ENCODE measurements at places on chromosomes 7 and 10. TPM values are rescaled to one million over a fixed set of nuclear protein-coding genes. Genes with fewer than 3 reads are reported as not detected.

DNA sequence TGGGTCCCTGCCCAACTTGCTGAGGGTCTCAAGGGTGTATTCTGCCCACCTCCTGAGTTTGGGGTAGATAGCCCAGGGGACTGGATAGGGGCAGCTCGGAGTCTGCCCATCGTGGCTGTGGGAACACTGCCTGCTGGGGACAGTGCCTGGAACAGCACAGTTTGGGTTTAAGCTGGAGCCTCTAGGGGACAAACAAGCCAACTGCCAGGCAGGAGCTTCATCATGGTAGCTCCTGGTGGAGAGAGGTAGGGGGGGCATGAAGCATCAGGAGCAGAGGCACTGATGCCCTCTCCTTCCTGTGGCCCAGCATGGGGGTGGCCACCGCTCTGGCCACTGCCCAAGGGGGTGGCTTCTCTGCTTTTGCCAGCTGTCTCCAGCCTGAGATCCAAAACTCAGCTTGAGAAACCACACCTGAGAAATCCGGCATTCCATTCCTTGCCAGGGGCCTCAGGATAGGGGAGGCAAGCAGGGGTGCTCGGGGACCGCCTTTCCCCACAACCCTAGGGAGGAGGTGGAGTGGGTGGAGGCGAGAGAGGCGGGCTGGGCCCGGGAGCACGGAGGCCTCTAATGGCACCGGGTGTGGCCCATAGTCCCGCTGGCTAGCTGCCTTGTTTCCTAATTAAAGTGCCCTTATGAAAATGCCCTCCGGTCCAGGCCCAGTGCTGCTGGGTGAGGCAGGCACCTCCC is 47.6 kb downstream of the UNC5B start:
- no peak for DNase-seq

The WDFY4 gene
- 12.6 TPM for total RNA-seq

DNA sequence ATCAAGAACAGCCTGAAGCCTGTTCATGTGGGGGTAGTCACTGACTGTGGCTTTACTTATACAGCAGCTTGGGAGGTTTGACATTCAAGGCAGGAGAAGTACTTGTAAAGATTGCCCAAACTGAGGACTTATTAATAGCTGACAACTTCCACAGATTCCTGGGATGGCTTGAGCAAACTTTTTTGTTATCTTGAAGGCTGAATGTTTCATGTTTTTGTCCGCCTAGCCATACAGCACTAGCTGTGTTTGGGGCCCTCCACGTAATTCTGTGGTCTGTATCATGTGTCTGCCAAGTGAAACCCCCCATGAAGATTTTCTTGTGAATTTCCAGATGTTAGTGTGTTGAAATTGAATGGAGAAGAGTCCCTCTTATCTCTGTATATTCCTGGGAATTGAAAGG is 38.6 kb downstream of the FAS start:
- no peak for DNase-seq

The TMEM130 gene
- 2.0 TPM for total RNA-seq

The AKR1E2 gene
- total RNA-seq, result 24.3 TPM

The KLF14 gene
- total RNA-seq, result 0.22 TPM

- no peak for DNase-seq
These were observed 51.4 kb downstream of the ZRANB1 start for GRCh38 chr10:124993345-124993708.

GRCh38 chr10:95296764-95297163 is 6.0 kb upstream of the PDLIM1 start:
- no peak for DNase-seq

- DNase-seq, result no peak
These were observed 79.0 kb upstream of the LSM8 start for GRCh38 chr7:118104812-118105441.

The THSD7A gene
- total RNA-seq, result 14.0 TPM

GRCh38 chr7:74173074-74173473 is 1.1 kb upstream of the EIF4H start:
- no peak for DNase-seq

The SFRP5 gene
- total RNA-seq, result 440 TPM

DNA sequence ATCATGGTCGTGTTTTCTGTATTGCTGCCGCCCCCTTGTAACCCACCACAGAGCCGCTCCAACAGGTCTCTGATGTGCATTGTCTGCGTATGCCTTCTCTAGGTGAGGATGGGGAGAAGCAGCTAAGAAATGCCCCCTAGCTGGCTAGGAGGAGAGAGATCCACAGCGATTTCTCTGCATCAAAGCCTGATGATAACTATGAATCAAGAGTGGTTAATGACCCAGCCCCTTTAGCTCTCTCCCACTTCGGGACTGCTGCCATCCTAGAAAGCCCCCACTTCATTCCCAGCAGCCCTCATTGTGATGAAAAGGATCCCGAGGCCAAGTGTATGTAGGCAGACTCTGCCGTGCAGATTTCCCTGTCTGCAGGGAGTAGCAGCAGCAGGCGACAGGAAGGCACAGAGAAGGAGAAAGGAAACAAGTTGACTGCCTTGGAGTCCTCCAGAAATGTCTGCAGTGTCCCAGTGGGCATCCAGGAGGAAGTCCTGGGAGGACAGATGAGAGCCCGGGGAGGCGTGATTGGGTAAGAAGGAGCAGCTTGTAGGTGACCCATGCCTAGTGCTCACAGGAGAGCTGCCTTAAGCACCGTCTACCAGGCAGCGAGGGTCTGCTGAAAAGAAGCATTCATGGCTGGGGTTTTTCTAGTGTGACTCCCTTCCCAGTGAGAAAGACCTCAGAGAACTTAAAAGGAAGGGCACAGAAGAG is 2.9 kb downstream of the PLXNA4 start:
- DNase-seq, result no peak

- no peak for DNase-seq
These were observed 171.9 kb downstream of the RPS24 start for GRCh38 chr10:78205457-78206016.

The CHAT gene
- total RNA-seq, result not detected

The PSD gene
- 0.98 TPM for total RNA-seq

The CRHR2 gene
- not detected for total RNA-seq

GRCh38 chr10:28970231-28970630 is 292.9 kb downstream of the BAMBI start:
- no peak for DNase-seq

The HOXA3 gene
- total RNA-seq, result 18.8 TPM

The PRLHR gene
- total RNA-seq, result not detected

- DNase-seq, result peak; percentile 66
These were observed 141.3 kb downstream of the GRK5 start for GRCh38 chr10:119348516-119349240.

- DNase-seq, result no peak
These were observed 12.2 kb upstream of the SAMD9L start for GRCh38 chr7:93160410-93160809.

DNA sequence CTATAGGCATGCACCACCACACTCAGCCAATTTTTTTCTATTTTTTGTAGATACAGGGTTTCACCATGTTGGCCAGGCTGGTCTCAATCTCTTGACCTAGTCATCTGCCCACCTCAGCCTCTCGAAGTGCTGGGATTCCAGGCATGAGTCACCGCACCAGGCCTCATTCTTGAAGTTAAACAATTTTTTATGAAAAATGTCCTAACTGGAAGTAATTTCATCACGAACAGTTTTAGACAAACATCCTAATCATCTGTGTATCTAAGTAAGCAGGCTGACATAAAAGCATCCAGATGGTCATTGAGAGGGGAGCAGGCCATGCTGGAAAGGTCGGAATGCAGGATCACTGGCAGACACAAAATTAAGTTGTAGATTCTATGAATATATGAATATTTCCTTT is 269.1 kb downstream of the ZMYND11 start:
- DNase-seq, result no peak

The TRA2A gene
- total RNA-seq, result 40.8 TPM

Measured in tibial nerve (tissue), 4 donors.